ENCODE measurements at places on chromosomes 5 and 9. TPM values are rescaled to one million over a fixed set of nuclear protein-coding genes. Genes with fewer than 3 reads are reported as not detected.

DNA sequence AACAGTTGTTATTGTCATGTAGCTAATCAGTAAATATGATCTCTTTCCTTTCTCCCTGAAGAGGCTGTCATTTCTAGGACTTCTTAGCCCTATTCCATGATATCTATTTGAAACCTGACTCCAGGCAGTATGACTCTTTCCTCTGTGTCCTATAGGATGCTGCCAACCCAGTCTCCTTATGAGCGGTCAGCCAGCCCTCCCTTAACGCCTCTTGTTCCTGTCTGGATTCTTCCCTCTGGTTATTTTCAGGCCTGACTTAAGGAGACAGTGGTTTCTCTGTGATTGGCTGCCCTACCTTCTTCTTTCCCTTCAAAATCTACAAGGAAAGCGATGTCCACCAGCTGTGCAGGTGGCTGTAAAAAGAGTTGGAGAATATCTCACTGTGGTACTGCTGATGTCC lies 19.4 kb upstream of the C5orf63 start:
- no peak for DNase-seq

- DNase-seq: no peak
Observed at GRCh38 chr9:3730511-3730922, 204.7 kb upstream of the RFX3 start.

LRRTM2 gene
- total RNA-seq: not detected

DNA sequence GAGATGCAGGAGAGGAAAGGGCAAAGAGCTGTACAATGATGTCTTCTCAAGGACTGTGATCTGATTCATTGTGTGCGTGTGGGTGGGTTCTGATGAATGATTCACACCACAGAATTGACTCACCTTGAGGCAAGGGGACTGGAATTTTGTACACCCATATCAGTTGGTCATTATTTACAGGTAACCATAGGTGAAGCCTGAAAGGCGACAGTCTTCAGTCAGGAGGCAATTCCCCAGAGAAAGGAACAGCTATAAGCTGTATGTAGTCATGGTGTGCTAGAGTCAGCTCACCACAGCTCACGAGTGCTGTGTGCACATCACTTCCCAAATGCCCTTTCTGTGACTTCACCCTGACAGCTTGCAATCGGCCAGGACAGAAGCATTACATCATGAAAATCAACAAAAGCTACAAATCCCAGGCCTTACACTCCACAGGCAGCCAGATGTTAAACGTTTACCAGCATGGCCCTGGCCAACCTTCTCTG lies 87.6 kb upstream of the RPS23 start:
- no peak for DNase-seq

RAD23B gene
- 126 TPM for total RNA-seq

SLC6A18 gene
- total RNA-seq: not detected
